ENCODE measurements at places on chromosomes 1 and 21. TPM values are rescaled to one million over a fixed set of nuclear protein-coding genes. Genes with fewer than 3 reads are reported as not detected.

- DNase-seq: no peak
These were observed 365.4 kb downstream of the LTN1 start for GRCh38 chr21:28627261-28627660.

DNA sequence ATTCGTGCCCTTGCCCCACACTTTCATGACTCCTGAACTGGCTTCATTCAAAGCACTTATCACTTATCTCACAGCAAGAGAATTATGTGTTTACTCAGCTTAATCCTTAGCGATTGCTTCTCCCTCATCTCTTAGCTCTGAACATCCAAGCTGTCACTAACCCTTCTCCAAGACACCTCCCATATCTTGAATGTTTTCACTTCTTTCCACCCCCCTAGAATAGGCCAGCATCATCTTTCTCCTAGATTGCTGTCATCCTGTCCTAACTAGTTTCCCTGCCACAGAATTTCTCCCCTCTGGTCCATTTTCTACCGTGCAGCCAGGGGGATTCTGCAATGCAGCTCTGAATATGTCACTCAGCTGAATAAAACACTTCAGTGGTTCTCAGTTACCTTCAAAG is 68.6 kb upstream of the SPATA6 start:
- no peak for DNase-seq

GRCh38 chr1:41735631-41736260 is 183.0 kb downstream of the HIVEP3 start:
- peak; percentile 69 for DNase-seq

DNA sequence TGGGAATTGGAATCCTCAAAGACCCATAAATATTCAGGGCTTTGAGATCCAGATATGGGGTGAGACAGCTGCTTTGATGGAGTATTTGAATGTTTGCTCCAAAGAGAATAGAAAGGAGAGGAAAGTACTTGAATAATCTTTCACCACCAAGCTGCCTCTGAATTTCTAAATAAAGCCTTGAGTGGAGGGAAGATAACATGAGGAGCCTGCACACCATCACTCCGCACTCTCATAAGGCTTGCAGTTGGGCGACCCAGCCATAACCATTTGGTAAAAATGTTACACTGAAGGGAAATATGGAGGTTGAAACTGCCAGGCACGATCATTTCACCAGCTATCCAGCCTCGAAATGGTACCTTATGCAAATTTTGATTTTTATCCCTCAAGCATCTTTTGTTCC is 38.4 kb downstream of the VCAM1 start:
- no peak for DNase-seq

CLDN17 gene
- total RNA-seq: not detected

VAV3 gene
- total RNA-seq: 7.6 TPM

DNA sequence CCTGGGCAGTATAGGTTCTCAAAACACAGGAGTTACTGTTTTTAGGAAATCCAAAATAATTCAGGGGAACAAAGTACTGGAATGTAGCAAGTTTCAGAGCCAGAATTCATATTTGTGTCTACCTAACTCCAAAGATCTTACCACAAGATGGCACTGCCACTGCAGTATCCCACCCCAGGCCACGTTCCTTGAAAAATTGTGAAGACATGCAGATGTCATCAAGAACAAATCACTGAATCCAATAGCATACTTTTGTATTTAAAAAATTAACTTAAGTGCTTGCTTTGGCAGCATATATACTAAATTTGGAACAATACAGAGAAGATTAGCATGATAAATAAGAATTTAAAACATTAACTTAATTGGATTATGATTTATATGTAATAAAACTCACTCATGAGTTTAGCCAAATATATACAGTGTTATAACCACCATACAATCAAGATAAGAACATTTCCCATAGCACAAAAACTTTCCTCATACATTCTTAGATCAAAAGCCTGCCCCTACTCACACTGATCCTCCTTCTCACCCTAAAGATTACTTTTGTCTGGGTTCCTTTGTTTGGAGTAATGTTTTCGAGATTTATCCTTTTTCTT is 209.9 kb downstream of the FAF1 start:
- DNase-seq: peak; percentile 31

DNA sequence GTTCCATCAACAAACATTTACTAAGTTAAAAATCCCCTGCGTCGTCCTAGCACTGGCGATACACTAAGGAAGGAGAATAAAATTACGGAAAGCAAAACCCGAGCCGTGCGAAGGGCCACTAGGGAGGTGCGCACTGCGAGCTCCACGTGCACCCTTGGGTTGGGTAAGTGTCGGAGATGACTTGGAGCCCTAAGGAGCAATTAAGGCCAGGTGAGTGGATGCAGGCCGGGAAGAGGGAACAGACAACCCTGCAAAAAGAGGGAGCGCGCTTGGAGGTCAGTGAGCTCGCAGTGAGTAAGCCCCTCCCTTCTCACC is 704 bp downstream of the WDR4 start:
- DNase-seq: no peak

- DNase-seq: peak; percentile 75
These were observed 2.0 kb upstream of the OLIG2 start for GRCh38 chr21:33023574-33024200.

GSTM4 gene
- 31.2 TPM for total RNA-seq

- DNase-seq: no peak
These were observed 780.2 kb upstream of the ADGRL2 start for GRCh38 chr1:81020506-81020905.

DNA sequence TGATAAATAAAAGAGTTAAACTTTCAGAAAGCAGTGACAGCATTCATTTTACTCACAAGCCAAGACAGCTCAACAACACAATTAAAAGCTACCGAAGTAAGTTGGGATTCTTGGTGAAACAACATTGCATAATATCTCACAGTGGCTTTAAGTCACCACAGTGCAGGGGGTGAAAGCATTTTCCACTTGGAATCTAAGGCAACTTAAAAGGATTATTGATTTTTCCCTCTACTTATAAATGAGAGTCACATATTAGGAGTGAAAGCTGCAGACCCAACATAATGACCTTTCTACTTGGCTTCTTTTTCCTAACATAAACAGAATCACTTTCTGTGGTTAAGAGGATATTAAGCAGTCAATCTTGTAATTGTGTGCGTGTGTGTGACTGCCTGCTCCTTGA is 536.6 kb upstream of the CXADR start:
- no peak for DNase-seq

DNA sequence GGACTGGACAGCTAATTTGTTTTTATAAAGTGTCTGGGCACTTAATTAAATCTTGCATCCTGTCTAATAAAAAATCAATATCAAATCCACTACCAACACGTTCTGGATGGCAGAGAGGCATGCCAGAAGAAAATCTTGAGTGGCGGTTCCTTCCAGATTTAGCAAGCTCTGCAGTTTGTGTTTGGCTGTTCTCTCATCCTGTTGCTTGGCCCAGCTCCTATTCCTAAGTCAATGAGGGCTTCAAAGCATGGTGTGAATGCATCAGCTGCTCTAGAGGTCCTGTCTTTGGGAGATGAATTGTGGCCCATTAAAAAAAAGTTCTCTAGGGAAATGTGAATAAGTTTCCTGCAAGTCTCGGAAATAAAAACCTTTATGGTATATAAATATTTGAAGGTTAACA is 90.3 kb downstream of the DISC1 start:
- no peak for DNase-seq

GRCh38 chr1:209349363-209350308 is 233.9 kb upstream of the CAMK1G start:
- DNase-seq: no peak

GRCh38 chr1:50620680-50621329 is 197.6 kb upstream of the DMRTA2 start:
- peak; percentile 50 for DNase-seq

- no peak for DNase-seq
These were observed 257.2 kb downstream of the PTGER3 start for GRCh38 chr1:70790232-70790923.

GRCh38 chr1:184114818-184115398 is 63.4 kb downstream of the TSEN15 start:
- DNase-seq: no peak

ITGB2 gene
- 1.4 TPM for total RNA-seq

FNDC10 gene
- total RNA-seq: 25.6 TPM

RAP1GAP gene
- 10.1 TPM for total RNA-seq

Measured in H7 (cell line).